ENCODE measurements at places on chromosomes 5 and 9.

DNA sequence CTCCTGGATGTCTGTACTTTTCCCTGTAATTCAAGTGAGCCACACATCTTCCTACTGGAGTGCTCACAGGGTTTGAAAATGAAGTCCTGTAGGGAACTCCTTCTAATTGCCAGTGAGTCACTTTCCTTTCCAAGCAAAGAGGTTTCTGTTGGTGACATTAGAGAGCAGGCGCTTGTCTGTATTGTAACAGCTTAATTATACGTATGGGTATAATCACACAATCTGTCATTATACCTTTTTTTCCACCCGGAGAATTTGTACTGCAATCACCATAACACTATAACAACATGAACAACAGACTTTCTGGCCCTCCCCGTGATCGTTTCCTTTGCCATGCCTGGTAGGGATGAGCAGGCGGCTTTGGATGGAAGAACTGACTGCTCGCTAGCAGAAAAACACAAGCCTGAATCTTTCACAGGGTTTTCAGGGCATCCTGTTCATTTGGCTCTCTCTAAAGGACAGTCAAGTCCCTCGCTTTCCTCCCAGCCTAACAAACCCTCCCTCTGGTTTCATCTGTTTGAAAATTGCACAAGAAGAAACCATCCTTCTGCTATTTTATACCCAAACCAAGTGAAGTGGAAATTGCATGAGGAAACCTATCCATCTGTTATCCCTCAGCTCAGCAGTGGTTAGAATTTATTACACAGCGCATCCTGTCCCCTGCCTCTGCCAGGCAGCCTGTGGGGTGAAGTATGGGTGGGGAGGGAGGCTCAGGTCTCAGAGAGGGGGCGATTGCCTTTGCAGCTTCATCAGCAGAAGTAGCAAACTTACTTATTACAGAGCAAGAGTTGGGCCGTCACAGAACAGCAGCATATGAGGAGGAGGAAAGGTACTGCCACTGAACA lies 307.0 kb upstream of the TLE4 start:
- DNase-seq = peak; percentile 48

GRCh38 chr9:90841213-90841612 lies 39.6 kb downstream of the SYK start:
- DNase-seq = no peak

DNA sequence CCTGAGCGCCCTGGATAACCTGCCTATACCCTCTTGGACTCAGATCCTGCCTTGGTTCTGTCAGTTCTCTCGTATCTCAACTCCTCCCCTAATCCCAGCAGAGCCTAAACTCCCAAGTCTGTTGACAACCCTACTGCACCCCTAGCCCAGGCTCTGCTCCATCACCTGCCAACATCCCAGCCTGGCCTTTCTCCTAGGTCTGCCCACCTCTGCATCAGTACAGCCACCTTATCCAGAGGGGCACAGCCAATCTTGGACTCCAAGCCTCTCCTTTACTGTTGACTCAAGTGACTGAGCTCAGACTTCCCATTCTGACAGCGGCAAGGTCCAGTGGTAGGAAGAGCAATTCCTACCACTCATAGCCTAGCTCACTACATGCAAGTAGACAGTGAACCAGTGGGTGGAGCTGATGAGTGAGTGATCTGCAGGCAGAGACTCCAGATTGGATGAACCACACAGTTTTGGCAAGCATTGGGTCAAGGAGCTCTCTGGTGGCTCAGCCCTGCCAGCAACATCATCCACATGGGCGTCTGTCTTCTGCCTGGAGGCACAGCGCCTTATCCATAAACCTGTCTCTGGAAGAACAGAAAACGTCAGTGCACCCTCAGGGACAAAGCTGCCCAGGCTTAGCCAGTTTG lies 26.5 kb downstream of the TRMO start:
- no peak for DNase-seq

DNA sequence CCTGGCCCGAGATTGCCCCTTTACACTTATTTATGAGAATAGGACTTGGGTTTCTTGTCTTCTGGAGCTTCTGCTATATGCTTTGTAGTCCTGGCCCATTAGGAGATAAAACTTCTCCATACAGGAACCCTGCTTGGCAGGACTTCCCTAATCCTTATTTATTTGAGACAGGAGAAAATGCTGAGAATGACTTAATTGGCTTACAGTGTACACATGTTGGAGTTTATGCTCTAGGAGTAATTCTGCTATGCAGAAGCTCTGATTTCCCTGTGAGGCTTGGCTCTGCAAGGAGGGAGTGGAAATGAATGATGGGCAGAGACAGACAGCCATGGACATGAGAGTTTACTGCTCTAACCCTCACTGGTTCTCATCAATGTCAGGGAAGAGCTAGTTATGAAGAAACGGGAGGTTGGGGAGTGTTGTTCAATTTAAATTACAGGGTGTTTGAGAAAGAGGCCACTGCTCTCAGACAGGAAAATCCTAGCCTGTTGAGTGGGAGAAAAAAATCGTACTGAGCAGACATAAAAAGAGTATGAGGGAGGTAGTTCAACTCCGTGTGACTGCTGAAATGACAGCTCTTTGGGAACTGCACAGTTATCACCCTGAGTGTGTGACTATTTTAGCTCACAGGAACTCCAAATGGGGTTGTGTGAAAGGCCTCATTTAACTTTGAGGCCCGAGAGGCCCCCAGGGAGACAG lies 37.5 kb downstream of the ACTBL2 start:
- no peak for DNase-seq
